ENCODE measurements at places on chromosomes 7 and 10.

GRCh38 chr10:66695046-66695445 lies 230.8 kb upstream of the LRRTM3 start:
- DNase-seq, result no peak

DNA sequence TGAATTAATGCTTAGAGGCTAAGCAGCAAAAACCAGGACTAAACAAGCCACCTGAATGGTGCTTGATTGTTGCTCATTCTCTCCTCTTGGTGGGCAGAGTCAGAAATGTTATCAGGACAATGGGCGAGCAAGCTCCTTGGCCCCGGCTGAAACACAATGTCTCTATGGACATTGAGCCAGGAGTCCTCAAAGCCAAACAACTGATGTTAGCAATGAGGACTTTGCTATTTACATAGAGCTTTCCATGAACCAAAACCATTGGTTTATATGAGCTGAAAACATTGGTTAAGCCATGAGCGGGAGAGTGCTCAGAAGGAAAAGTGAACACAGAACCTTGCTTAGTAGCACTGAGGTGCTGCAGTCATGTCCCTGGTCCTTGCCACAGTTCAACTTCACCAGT lies 21.5 kb upstream of the NPVF start:
- DNase-seq, result no peak

DNA sequence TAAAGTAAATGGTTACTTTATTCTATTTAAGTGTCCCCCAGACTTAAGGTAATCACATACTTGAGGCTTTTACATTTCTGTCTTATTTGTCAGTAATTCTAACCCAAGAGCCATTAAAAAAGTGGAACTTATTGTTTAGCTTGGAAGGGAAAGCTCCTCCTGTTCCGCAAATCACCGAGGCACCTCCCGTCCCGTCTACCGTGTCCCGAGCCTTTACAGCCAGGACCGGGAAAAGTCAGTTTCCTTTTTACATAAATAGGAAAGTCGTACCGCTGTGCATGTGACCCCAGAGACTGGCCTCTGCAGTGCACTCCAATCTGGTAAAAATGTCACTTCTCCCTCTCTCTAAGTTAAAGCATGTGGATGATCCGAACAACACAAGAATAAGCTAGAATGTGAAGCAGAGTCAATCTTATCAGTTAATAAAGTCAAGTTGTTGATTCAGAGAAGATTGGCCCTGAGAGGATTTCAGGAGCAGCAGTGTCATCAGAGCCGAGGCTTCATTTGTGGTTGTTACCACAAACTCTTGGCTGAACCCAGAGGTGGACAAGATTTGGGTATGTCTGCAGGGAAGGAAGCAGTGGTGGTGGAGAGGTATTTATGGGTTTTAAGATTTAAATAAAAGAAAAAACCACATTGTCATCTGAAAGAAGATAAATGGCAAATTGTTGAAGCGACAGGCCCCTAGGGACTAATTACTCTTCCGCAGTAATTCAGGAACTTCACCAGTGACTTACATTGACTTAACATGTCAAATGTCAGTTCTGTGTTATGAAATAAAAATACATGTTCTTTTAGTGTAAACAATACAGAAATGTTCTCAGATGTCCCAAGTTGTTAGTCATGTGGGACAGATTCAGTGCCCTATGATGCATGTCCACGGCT lies 316.6 kb upstream of the ZNF32 start:
- DNase-seq, result no peak

GRCh38 chr10:70965566-70965965 lies 77.2 kb upstream of the PCBD1 start:
- DNase-seq, result no peak

DNA sequence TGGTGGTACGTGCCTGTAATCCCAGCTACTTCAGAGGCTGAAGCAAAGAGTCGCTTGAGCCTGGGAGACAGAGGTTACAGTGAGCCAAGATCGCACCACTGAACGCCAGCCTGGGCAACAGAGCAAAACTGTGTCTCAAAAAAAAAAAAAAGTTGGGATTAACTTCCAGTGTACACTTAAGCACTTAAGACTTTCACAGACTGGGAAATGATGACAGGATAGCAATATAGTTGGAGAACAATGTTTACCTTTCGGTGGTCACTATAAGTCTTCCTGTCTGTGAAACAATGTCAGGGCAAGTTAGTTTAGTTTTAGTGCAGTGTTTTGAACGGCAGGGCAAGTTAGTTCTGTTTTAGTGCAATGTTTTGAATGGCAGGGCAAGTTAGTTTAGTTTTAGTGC lies 130.2 kb downstream of the TPST1 start:
- DNase-seq, result no peak

GRCh38 chr10:19204246-19204917 lies 155.8 kb downstream of the MALRD1 start:
- DNase-seq, result no peak

GRCh38 chr10:63206997-63207811 lies 74.1 kb downstream of the NRBF2 start:
- no peak for DNase-seq

GRCh38 chr7:112853422-112853821 lies 63.2 kb upstream of the TMEM168 start:
- no peak for DNase-seq

DNA sequence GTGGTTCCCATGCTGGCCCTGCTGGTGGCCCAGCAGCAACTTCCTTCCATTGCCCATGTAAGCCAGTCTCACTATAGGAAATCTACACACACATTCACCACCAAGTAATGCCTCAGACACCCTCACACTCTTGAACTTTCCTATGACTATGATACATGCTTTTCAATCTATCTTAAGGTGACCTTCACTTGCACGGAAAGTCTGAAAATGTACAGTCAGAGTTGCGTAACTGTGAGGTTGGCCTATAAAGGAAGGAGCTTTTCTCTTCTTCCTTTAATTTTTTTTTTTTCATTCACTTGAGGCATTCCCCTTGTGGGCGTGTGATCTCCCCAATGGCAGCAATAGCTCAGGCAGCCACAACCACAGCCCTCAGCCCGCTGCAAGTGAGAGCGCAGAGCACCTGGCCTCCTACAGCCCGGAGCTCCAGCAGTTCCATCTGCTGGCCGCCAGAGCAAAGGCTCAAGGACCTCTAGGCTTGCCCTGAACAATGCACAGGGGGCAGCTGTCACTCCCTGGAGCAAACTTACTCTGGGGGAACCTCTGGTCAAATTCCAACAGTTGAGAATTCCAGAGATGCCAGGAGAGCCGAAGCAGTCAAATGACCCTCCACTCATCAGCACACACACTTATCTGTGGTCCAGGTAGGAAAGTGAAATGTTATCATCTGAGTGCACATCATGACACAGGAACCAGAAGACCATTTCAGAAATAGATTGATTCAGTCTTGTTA lies 123.1 kb upstream of the ADO start:
- DNase-seq, result peak; percentile 73

- DNase-seq, result no peak
Measured at GRCh38 chr10:11425676-11426075, 185.8 kb downstream of the USP6NL start.

DNA sequence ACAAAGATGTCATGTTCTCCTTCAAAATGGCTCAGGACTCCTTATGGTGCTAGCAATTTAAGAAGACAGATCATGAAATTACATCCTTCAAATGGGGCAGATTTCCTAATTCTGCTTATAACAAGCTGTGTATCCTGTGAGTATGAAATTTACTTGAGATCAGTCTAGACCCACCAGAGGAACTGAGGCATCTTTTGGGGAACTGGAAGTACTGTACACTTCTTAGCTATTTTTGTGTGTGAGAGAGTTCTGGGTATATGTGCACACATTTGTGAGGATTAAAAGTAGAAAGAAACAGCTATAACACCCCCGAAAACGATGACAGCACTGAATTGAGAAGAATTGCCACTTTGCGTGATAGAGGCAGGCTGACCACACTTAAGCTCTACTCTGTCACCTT lies 187.0 kb upstream of the CCDC6 start:
- DNase-seq, result no peak

- peak; percentile 6 for DNase-seq
Measured at GRCh38 chr7:6479067-6479466, 31.3 kb upstream of the DAGLB start.

DNA sequence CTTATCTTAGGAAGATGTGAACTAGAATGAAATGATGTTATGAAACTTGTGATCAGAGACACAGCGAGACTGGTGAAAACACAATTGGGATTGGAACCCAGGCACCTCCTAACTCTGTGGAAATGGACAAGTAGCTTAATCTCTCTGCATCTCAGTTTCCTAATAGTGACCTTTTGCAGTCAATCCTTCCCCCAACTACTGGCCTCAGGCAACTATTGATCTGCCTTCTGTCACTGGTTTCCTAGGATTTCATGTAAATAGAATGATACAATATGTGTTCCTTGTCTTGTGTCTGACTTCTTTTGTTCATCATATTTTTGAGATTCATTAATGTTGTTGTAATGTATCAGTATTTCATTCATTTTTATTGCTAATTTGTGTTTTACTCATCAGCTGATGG lies 341.7 kb downstream of the REEP3 start:
- no peak for DNase-seq

DNA sequence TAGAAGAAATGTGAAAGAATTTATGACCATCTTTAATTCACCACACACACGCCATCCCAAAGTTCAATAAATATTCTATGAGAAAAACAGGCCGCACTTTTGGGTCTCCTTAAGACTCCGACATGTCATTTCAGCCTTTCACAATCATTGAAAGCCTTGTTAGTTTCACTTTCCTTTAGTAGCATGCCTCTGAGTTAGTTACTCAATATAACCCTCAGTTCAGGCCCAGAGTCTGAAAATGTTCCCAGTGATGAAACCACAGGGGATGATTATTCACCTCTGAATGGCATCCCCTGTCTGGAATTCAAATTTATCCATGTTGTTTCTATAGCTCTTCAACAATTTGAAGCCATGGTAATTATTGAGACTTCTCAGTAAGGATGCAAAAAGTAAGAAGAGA lies 278.1 kb upstream of the NRP1 start:
- DNase-seq, result peak; percentile 42

- peak; percentile 4 for DNase-seq
Measured at GRCh38 chr7:34091321-34091917, 186.1 kb downstream of the BMPER start.

- DNase-seq, result no peak
Measured at GRCh38 chr7:27271384-27271783, 28.8 kb downstream of the EVX1 start.

- DNase-seq, result no peak
Measured at GRCh38 chr7:128041203-128041602, 10.0 kb upstream of the LRRC4 start.

DNA sequence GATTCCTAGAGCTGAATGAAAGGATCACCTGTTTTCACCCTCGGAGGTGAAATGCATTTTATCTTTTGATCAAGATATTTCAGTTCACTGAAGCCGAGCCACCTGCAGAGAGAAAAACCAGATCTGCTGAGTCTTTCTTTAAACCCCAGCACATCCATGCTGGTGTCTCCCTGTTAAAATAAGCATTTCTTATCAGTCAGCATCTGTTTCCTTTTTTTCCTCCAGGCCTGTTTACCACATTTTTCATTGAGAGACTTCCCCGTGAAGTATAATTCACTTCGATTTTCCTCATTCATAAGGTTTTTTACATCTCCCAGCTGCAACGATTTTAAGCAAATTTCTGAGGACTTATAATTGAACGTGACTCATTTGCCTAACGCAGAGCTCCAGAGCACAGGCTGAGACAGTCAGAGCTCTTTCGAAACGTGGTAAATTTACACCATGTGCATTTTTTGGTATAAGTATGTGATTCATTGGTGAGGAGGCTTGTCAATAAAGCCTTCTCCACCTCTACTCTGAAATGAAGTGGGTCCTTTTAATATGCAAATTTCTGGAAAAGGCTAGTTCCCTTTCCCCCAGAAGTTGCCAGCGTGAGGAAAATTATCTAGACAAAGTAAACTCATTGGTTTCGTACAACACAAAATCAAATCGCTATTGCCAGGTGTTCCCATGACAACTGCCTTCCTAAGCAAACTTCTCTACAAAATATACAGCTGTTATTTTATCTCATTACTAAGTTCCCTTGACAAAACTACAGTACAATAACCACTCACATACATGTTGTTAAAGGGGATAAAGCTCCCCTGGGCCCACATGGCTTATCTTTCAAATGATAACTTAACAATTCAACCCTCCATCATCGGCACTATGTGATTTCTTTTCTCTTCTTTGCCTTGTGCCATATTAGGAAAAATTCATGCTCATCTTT lies 374.8 kb upstream of the AKR1E2 start:
- DNase-seq, result no peak

DNA sequence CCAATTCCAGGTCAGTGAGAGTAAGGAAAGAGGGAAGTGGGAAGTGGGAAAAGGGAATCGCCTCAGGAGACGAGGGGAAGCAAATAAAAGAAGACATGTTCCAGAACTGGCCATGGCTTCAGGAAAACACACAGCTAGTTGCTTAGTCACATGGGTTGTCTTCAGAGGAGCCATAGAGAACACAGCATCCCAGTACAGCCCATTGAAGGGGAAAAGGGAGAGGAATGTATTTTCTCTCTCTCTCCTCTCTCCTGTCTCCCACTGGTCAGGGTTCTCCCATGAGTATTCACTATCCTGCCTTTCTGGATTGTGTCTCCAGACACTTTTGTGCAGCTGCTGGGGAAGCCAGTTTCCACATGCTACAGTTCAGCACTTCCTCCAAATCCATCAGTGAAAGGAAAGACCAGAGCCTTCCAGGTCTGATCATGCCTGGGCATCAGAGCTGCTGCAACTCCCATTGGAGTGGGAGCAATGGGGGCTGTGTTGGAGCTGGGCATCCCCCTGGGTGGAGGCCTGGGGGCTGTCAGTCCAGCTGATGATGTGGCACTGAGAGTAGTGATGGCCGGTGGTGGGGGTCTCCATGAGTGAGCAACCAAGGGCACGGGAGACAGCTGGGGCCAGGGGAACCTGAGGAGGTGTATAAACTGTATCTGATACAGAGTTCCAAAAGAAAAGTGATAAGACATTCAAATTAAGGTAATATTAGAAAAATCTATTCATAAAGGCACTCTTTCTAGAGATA lies 38.6 kb downstream of the MAP3K8 start:
- DNase-seq, result no peak

DNA sequence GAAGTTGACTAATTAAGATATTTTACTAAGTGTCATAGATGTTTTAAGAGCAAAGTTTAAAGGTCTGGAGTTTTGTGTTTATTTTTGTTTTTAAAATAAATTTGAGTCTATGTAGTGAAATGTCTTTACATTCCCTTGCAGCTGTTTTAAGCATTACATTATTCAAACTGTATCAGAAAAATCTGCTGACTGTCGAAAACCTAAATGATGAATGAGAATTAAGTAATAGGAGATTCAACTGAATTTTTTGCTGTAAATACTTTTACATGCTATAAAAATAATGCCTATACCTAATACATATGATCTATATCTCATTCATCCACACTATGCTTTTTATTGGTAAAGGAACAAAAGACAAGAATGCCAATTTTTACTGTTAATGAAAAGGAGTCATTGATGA lies 227.2 kb downstream of the CSTF2T start:
- no peak for DNase-seq

DNA sequence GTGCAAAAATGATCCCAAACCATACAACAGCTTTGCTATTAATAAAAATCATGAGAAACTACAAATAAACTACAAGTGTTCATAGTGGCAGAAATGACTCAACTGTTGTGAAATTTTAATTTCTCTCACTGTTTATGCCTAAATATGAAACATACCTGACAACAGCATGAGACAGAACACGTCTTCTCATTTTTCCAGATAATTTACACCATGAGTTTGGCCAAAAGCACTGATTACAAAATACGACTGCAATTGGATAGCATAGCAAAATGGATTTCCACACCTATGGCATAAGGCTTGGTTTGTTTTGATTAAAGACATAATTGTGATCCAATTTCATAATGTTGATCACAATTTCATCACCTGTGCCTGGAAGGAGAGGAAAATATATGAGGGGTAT lies 608.6 kb downstream of the GATA3 start:
- DNase-seq, result no peak

GRCh38 chr7:100400656-100401055 lies 27.4 kb downstream of the PILRA start:
- no peak for DNase-seq

Data from activated CD4-positive, alpha-beta T cell treated with anti-CD3 and anti-CD28 coated beads, Interleukin-2, Interleukin-4, amounts not matched to agents 100 ng/mL and 50 ng/mL, durations not matched to agents 16 hours and 8 hours (primary cell).